ENCODE measurements at places on chromosomes 4 and X. TPM values are rescaled to one million over a fixed set of nuclear protein-coding genes. Genes with fewer than 3 reads are reported as not detected.

Gene GTPBP6
- total RNA-seq, result 11.1 TPM

Gene REELD1
- not detected for total RNA-seq

Gene DTHD1
- total RNA-seq, result 0.74 TPM

Gene DCK
- total RNA-seq, result 65.9 TPM

Gene FRMD7
- total RNA-seq, result 0.49 TPM

Gene ZBTB33
- 33.7 TPM for total RNA-seq

Gene WDR17
- total RNA-seq, result 42.8 TPM

Gene GRID2
- total RNA-seq, result 30.7 TPM

Gene TMEM156
- total RNA-seq, result 0.74 TPM

Gene CFAP99
- not detected for total RNA-seq

All from temporal lobe (tissue), 4 donors.